SHP77 treated with DMSO at 0.1 percent for 48 hours (cell line): ENCODE measurements at places on chromosomes 4 and X.

DNA sequence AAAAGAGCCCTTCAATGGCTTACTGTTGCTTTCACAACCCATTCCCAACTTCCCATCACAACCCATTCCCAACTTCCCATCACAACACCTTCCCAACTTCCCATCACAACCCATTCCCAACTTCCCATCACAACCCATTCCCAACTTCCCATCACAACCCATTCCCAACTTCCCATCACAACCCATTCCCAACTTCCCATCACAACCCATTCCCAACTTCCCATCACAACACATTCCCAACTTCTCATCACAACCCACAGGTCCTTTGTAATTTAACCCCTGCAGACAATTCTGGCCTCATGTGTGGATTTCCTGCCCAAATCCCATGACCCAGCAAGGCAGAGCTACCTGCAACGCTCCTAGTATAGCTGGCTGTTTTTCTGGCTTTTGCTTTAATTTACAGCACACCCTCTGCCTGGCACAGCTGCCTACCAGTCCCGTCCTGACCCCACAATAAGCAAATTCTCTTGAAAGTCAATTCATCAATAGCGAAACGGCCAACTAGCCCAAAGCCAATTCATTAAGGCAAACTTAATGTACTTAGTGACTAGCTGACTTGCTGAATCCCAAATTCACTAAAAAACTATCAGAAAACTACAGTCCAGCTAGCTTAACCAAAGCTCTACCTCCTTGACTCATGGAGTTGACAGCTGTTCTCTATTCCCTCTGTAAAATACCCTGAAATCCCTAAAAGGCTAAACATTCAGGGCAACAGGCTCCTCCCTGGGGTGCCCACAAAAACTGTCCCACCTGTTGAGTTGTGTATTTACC lies 75.6 kb downstream of the AFAP1 start:
- no peak for DNase-seq

- no peak for DNase-seq
These were observed 1315.1 kb upstream of the PCDH7 start for GRCh38 chr4:29405116-29405515.

DNA sequence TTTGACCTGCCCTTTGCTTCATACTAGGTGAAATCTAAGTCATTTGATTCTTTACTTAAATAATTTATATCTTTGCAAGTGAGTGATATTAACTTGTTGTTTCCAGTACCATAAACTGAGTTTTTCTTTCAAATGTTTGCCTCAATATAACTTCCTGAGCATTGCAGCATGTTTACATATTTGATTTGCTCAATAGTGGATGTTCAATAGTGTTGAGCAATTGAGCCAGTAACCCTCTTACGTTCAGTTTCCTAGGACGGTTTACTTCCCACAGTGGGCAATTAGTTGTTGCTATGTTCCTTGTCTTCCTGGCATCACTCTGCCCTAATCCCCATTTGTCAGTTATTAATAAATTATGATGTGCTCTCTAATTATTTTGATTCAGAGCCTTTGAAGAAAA lies 278.5 kb downstream of the EPHA5 start:
- peak; percentile 37 for DNase-seq

DNA sequence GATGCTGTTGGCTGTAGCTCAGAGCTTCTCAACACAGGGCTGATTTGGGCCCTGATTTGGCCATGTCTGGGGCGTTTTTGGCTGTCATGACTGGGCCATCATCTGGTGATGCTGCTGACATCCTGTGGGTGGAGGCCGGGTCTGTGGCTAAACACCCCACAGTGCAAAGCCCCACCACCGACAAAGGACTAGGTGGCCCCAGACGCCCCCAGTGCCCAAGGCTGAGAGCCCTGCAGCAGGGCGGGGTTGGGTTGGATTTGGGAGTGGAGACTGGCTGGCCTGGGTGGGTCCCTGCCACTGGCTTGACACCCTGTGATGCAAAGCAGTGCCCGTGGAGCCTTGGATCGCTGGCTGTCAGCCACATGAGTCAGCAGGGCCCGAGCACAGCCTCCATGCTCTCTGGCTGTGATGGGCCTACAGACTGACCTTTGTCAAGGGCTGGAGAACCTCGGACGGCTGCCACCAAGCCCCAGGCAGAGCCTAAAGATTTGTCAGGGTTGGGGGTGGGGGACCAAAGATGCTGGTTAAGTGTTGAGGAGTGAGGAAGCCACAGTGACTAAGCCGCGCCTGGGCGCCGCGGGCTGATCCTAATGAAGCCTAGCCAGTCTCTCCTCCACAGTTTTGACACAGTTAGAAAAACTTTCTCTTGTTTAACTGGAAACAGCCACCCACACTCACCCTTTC lies 28.3 kb downstream of the CYTL1 start:
- no peak for DNase-seq

- DNase-seq = no peak
These were observed 110.8 kb downstream of the SPRY1 start for GRCh38 chr4:123507376-123507775.

- DNase-seq = no peak
These were observed 54.2 kb upstream of the SLC10A4 start for GRCh38 chr4:48428926-48429325.

- DNase-seq = no peak
These were observed 96.2 kb downstream of the SOWAHB start for GRCh38 chr4:76801621-76802235.

GRCh38 chr4:64889906-64890610 lies 480.8 kb upstream of the TECRL start:
- no peak for DNase-seq

DNA sequence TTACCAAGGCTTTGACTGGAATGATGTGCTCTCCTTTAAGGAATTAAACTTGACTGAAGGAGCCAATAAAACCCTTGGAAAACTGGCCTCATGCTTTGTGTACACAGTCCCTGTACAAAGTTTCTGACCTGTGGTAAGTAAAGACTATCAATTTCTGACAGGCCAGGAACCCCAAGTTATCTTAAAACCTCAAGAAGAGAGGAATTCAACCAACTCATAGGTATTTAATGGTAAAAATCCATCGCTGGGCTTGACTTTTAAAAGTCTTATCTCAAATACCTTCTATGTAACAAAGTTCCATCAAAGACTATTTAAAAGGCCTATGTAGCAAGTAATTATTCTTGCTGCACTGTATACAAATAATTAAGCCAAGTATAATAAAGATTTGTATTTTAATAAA lies 103.7 kb upstream of the TENT5D start:
- no peak for DNase-seq

- no peak for DNase-seq
These were observed 332 bp downstream of the AWAT2 start for GRCh38 chrX:70049406-70049805.

GRCh38 chr4:77355731-77356130 lies 198.7 kb downstream of the CCNG2 start:
- DNase-seq = no peak

DNA sequence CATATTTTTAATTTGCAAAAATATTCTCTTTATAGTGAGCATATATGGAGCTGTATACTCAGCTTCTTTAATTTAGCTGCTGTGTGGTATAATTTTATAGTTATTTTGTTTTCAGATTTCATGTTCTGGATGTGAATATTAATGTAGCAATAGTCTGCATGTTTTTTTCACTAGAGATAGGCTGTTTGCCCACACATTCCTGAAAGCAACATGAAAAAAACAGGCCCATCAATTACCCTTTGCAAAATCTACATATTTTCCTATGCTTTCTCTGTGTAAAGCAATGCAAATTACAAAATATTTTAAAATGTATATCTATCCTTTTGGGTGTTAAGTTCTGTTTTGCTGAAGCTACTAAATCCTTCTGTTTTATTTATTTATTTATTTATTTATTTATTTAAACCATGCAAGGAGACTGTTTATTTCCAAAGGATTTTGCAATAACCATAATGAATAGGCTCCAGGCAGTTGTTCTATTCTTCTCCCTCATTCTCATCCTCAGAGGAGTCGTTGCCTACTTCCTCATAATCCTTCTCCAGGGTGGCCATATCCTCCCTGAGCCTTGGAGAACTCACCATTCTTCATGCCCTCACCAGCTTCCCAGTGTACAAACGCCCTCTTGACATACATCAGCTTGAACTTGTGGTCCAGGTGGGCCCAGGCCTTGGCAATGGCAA lies 277.1 kb downstream of the ANKRD50 start:
- DNase-seq = no peak

- no peak for DNase-seq
These were observed 22.5 kb downstream of the ERVMER34-1 start for GRCh38 chr4:52728691-52729240.

GRCh38 chr4:123871341-123871740 lies 474.7 kb downstream of the SPRY1 start:
- no peak for DNase-seq

- no peak for DNase-seq
These were observed 12.4 kb downstream of the CAMK2D start for GRCh38 chr4:113749178-113749577.

GRCh38 chrX:112901869-112902725 lies 61.5 kb upstream of the AMOT start:
- DNase-seq = no peak
